Choroid plexus epithelial cell (primary cell): ENCODE measurements at places on chromosomes 7 and 10.
A peak's percentile ranks its signal among the peaks of the same experiment; 100 is the strongest.

- DNase-seq = no peak
Observed at GRCh38 chr7:22670422-22670815, 56.6 kb upstream of the IL6 start.

DNA sequence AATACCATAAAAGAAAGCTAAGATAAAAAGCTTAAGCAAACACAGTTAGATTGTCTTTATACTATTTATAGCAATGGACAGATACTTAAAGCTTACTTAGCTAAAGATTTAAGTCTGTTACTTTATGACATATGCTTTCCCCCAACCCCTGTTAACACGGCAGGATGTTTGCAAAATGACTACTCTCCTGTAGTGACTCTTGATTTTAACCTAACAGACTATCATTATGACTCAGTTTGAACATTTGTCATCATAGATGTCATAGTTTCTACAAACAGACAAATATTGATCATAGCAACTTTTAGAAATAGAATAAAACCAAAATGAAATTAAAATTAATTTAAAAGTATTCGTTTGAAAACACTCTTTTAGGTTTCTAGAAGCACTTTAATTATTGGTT lies 7.8 kb upstream of the COMMD3 start:
- no peak for DNase-seq

- no peak for DNase-seq
Observed at GRCh38 chr7:2460188-2460587, 16.0 kb downstream of the GRIFIN start.

GRCh38 chr7:16926283-16926682 lies 44.5 kb upstream of the AGR3 start:
- peak; percentile 79 for DNase-seq

- DNase-seq = peak; percentile 18
Observed at GRCh38 chr10:114767986-114768821, 53.4 kb upstream of the FHIP2A start.

- DNase-seq = peak; percentile 80
Observed at GRCh38 chr10:25023278-25023677, 6.9 kb downstream of the THNSL1 start.

DNA sequence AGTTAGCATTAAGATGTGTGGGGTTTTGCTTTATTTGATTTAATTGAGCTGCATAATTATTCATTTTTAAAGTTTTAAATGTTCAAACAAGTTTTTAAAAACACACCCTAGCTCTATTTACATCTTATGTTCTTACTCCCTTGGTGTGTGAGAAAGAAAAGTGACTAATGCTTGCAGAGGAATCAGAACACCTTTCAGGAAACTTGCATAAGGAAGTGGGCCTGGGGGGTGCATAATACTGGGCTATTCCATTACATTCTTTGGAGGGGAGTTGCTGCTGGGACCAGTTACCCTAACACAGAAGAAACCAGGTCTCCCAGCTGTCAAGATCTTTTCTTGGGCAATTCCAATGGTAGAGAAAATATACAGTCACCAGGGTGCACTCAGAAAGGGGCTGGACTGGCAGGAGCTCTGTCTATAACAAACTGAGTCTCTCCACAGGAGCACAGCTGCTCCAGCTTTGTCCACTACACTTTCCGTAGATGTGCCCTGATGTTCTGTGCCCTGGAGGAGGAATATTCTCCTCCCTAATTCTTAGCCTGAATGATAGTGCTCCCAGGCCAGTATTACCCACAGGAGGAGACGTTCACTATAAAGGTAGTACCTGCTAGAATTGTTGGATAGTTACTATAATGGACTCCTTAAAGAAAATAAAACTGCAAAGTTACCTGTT lies 304.2 kb downstream of the CDC14C start:
- DNase-seq = no peak

GRCh38 chr7:28026237-28026636 lies 154.4 kb downstream of the JAZF1 start:
- no peak for DNase-seq

DNA sequence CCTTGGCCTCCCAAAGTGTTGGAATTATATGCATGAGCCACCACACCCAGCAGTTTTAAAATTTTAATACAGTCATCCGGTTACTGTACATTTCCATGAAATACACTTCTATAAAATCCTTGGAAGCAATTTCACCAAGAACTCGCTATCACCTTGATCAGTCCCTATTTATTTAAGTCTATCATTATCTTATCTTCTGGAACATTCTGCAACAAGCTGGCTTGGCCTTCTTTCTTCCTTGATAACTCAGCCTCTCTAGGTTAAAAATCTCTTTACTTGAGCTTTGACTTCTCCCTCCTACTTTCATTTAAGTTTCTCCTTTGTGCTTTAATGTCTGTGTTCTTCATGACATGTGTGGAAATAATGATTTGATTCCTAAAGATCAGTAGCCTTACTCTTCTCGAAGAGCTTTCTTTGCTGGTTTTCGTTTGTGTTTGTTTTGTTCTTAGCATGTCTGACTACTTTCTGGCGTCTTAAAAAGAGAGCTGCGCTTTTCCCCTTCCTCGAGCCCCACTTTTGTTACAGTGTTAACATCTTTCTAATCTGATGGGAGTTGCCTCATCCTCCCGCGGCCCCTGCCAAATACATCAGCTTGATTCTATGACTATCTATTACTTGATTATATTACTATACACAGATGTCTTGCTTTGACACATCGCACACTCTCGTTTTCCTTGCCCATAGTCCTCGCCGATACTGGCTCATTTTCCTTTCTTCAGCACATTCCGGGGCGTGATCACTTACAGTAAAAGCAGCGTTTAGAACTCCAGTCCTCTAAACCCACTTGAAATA lies 11.1 kb upstream of the CALML5 start:
- DNase-seq = no peak

GRCh38 chr10:81027706-81028105 lies 490.0 kb downstream of the SH2D4B start:
- DNase-seq = no peak

DNA sequence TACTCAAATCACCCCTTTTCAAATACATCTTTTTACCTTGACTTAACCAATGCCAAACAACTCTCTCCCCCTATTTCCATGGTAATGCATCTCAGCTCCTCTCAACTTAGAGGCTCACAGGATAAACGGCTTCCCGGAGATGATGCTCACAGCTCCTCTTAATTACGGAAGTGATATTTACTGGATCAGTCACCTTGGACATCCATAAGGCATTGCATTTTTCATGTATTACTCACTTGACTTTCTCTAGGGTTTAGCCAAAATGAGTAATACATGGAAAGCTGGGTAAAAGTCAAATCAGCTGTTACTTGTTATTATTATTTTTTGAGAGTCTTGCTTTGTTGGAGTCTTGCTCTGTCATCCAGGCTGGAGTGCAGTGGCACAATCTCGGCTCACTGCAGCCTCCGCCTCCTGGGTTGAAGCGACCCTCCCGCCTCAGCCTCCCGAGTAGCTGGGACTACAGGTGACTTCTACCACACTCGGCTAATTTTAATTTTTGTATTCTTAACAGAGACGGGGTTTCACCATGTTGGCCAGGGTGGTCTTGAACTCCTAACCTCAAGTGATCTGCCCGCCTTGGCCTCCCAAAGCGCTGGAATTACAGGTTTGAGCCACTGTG lies 73.3 kb upstream of the RHEB start:
- peak; percentile 93 for DNase-seq

DNA sequence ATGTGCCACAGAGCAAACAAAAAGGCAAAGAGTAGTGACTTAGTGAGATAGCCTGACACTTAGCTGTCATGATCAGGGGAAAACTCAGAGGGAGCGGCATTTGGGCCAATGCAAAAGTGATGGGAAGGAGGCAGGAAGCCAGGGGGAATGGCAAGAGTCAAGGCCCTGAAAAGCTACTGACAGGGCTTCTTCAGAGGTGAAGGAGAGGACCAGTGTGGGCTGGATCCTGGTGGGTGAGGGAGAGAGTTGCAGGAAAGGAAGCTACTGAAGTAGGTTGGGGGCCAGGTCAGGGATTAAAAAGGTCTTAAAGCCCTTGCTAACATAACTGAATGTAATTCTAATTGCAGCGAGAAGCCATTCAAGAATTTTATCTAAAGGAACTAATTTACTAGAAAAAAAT lies 117.0 kb downstream of the AASS start:
- no peak for DNase-seq

GRCh38 chr10:110378533-110379108 lies 73.9 kb upstream of the SMNDC1 start:
- no peak for DNase-seq

DNA sequence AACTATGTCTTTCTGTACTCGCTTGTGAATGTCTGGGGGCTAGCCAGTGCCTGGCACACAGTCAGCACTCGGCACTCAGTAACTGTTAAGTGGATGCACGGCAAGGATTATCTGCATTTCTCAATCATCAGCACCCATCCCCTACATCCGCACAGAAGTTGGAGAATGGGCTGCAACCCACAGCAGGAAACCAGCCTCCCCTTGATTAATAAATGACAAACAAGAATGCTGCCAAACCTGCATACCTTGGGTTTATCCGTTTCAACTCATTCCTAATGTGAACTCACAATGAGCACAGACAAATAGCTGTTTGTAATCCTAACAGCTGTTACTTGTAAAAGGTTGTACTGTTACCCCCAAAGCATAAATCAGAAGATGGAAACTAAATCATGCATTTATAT lies 28.9 kb downstream of the PPP1R3C start:
- DNase-seq = peak; percentile 71

GRCh38 chr7:101308245-101309085 lies 13.1 kb downstream of the IFT22 start:
- peak; percentile 47 for DNase-seq

GRCh38 chr7:80622541-80622940 lies 15.9 kb upstream of the CD36 start:
- peak; percentile 82 for DNase-seq

- peak; percentile 33 for DNase-seq
Observed at GRCh38 chr7:100080907-100081534, 502 bp downstream of the ZNF3 start.

- DNase-seq = no peak
Observed at GRCh38 chr10:2584385-2584784, 483.0 kb upstream of the PFKP start.

- DNase-seq = peak; percentile 41
Observed at GRCh38 chr7:148708026-148708885, 9.6 kb downstream of the CUL1 start.

DNA sequence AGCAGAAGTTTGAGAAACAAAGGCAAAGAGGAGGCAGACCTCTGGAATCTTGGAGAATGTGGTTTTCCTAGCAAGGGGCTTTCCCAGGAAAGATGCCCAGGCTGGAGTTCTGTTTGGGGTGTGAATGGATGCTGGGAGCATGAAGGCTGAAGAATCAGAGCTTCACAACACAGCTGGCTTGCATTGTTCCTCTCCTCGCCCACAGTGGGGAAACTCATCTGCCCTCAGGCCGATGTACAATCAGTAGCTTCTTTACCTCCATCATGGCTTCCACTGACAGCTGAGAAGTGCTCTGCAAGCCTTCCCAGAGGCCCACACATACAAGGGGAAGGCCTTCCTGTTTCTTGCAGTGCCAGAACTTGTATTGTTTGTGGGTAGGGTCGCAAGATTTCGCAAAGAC lies 90.8 kb upstream of the HECTD2 start:
- DNase-seq = no peak

- DNase-seq = no peak
Observed at GRCh38 chr10:5741276-5741675, 56.6 kb downstream of the TASOR2 start.

GRCh38 chr10:61958805-61959204 lies 57.3 kb downstream of the ARID5B start:
- no peak for DNase-seq

DNA sequence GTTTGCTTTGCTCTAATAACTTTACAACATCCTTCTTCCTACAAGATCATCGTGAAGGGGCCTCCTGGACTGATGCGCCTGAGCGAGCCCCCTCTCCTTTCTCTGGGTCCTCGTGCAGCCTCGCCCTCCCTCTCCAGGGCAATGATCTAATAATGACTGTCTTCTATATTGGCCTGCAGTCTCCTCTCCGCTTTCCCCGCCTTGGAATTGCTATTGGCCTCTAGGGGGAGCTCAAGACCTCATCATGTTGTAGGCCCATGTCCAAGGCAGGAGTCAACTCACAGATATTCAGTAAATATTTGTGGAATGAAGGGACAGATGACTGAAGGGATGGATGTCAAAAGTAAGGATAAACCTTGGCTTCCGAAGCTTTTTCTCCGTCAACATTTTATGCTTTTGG lies 1180.3 kb downstream of the TYW1 start:
- peak; percentile 51 for DNase-seq

DNA sequence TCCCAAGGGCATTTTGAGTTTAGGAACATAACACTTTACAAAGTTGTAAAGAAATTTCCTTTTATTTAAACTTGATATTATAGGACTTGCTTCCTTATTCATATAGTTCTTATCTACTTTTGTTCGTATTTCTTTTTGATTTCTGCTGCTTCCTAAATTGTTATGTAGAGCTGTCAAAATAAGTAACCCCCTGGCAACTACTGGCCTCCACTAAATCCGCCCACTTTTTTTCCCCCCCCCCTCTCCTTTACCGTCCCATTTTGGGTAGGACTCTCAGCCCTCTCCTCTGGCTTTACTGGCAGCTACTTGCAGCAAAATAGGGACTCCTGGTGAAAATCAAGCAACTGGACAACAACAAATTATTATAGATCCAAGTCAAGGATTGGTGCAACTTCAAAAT lies 1.1 kb downstream of the SP4 start:
- DNase-seq = no peak

GRCh38 chr10:42754155-42755027 lies 28.2 kb upstream of the BMS1 start:
- DNase-seq = peak; percentile 18

GRCh38 chr10:86899670-86900276 lies 57.6 kb downstream of the MMRN2 start:
- peak; percentile 86 for DNase-seq

DNA sequence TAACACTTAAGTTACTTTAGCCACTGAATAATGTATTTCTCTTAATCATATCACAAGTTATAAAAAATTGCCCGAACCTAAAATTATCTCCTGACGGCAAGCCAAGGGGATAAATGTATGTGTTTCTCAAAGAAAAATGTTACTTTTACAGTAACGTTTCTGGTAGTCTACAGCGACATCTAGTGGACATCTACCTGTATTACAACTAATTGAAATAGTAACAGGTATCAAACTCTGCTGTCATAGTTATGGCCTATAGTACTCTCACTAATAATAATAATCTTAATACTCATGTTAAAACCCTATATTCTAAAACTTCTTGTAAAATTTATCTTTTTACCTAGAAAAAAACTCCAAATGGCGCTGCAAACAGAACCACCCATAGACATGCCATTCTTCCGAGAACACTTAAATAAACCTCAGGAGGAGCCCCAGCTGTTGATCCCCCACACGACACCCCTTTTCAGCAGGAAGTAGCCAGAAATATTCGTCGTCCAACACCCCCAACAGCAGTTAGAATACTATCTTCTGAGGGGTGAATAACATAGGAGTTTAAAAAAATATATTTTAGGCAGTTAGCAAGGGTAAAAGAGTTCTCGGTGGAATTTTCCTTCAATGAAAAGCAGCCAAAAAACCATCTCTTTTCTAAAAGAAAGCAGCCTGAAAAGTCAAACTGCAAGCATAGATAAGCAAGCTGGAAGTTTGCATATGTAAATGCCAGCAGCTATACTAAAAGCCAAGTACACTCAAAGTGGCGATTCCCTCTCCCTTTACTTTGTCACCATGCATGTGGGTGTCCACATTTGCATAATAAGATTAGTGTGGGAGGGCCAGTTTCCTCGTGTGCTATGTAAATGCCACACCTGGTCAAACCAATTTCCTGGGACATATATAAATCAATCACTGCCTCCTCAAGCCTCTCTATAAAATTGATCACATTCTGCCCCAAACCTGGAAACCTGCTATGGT lies 40.5 kb upstream of the ZNF107 start:
- DNase-seq = peak; percentile 4
